Stimulated activated CD4-positive, alpha-beta T cell treated with anti-CD3 and anti-CD28 coated beads, Interleukin-4, amount 100 ng/mL, for 48 hours (primary cell): ENCODE measurements at places on chromosomes 6 and 20.

- DNase-seq: no peak
These were observed 542 bp downstream of the TUBE1 start for GRCh38 chr6:112086744-112087135.

DNA sequence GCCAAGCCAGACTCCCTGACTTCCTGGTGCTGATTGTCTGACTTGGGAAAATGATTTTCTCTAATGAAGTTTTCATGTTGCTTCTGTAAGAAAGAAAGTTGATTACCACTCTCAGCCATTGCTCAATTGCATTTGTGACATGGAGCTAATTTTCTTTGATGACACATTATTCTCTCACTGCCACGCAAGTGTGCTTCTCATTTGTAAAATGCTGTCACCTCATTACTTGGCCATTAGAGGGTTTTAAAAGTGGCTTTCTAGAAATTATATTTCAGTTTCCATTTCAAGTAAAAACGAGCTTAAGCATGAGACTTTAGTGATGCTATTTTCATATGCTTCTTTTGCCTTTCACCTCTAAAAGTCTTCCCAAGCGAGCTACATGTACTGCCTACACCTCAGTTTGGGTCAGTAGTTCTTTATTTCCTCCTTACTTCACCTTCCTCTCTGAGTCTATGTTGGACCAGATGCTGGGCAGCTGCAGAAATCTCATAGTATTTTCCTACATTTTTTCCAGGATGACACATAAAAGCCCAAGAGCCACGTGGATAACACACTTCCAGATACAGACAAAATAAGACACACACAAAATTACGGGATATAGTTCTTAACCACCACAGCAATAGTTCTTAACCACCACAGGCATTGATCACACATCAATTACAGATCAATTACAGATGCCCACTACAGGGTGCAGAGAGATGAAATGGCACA is 6.3 kb upstream of the FAM210B start:
- DNase-seq: no peak

DNA sequence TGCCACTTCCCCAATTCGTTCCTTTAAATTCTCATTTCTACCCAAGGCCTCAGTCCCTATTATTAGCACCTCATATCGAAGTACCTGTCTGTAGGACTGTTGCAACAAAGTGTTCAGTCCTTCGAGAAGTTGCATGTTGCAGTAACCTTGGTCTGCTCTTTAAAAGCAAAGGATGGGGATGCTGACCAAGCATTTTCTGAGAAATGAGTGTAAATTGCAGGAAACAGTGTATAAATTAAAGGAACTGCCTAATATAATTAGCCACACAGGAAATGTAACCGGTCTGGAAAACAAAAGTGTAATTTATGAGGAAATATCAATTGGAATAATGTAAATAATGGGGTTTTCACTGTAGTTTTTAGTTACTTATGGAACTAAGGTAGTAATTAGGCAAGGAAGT is 261.9 kb upstream of the ARID1B start:
- DNase-seq: no peak

DNA sequence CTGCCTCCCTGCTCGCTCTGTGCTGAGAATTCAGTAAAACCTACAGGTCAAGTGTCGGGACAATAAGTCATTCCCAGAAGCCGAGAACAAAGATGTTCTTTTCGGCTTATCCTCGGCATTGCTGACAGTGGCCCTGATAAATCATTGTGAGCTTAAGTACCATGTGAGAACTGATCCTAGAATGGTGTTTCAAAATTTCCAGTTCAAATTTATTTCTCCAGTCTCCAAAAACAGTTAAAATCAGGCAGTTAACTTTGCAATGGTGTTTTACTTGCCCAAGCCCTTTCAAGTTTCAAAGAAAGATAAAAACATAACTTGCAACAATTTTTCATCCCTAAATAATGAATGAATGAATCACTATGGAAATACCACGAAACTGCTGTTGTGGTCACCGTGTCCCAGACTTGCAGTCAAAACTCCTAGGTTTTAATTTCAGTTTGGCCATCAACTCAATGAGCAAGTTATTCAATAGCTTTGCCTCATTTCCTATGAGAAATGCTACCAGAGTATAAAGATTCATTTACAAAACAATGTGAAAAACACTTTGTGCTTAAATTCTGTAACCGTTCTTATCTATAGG is 4.3 kb downstream of the ATP5F1E start:
- no peak for DNase-seq

DNA sequence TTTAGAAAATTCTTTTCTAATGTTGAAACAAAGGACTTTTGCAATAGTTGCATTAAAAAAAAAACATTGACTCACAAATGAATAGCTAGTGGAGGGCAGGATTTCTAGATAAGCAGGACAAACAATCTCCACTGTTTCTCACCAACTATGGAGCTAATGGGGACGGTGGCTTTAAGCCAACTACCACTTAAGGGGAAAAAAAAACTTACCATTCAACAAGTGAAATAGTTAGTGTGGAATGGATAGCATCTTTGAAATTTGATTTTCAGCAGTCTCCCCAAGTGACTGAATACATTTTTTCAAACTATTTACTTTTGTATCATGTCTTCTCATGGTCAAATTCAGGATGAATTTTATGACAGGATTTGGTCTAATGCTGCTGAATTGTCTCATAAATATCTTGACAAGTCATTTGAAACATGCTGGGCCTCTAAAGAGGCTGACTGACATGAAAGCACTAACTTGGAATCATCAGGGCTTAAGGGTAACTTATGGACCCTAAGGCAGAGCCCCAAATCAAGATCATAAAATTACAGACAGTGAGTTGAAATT is 100.5 kb downstream of the EYA4 start:
- DNase-seq: no peak

- no peak for DNase-seq
These were observed 838 bp upstream of the NKX2-2 start for GRCh38 chr20:21514553-21515251.

DNA sequence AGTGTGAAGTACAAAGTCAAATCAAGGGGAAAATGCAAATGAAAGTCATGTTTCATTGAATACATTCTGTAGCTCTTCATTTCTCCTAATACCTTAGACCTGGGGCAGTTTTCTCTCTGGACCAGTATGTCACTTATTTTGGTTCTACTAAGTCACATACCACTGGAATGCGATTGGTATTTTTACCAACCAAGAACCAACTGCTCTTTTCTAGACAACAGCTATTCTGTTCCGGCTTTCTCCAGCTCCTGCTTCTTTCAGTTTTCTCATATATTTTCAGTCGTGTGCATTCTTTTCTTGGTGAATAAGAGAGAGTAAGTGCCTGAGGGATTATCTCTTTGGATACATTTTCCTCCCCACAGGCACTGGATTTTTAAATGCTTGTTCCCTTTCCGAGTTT is 39.2 kb upstream of the SPACA1 start:
- no peak for DNase-seq

DNA sequence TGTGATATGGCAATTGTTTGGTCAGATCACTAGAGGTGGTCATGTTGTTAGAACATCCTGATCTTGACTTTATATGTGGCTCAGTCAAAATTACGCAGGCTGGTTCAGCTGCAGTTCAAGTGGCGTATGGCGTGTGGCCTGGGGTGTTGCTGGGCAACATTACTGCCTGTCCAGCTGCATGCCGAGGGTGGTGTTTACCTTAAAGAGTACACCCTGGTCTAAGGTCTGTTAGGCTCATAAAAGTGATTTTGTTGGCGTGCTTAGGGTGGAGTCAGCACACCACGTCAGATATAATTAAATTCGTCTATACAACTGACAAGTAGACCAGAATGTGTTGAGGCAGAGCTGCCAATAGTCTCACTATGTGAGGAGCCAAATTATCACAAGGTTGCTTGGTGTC is 55.6 kb upstream of the NEDD9 start:
- DNase-seq: no peak

GRCh38 chr20:60062431-60063047 is 104.3 kb downstream of the CDH26 start:
- no peak for DNase-seq

- no peak for DNase-seq
These were observed 18.5 kb upstream of the CEP43 start for GRCh38 chr6:166980738-166981137.

DNA sequence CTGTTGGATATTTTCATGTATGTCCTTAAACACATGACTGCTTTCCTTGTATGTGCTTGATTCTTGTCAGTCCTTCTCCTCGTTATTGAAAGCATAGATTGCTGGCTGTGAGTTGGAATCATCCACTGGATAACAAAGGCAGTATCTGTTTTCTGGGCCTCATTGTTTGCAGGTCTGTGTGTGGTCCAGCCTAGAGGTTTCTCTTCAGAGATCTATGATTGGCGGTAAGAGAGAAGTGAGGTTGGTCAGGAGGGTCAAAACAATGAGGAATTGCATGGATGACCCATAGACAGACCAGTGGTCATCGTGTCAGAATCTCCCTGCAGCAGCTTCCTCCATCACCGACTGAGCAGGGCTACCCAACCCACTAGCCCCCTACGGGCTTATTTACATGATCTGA is 915.0 kb downstream of the KIF16B start:
- no peak for DNase-seq

DNA sequence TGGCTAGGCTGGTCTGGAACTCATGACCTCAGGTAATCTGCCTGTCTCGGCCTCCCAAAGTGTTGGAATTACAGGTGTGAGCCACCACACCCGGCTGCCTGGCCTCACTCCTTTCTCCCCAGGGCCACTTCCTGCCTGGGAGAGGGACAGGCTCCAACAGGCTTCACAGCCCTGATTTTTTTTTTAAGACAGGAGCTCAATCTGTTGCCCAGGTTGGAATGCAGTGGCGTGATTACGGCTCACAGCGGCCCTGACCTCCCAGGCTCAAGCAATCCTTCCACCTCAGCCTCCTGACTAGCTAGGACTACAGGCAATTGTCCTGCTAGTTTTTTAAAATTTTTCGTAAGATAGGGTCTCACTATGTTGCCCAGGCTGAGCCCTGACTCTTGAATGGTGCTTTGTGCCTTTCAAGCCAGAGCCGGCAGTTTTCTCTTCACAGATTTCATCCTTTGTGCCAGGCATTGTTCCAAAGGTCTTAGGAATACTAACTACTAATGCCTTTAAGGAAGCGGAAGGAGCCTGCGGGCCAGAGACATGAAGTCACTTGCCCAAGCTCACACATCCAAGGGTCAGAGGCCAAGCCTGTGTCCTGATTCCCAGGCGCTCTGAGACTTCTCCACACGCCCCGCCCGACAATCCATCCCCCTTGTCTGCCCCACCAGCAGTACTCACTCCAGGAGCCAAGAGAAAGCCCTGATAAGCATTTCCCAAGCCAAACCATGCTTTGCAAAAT is 19.2 kb downstream of the CAPN11 start:
- DNase-seq: no peak

GRCh38 chr6:2713473-2714110 is 37.1 kb downstream of the MYLK4 start:
- DNase-seq: no peak
